ENCODE measurements at places on chromosomes 13 and 19. TPM values are rescaled to one million over a fixed set of nuclear protein-coding genes. Genes with fewer than 3 reads are reported as not detected.

CA11 gene
- total RNA-seq = 5.1 TPM

PDX1 gene
- total RNA-seq = not detected

KIR2DL4 gene
- not detected for total RNA-seq

KLF12 gene
- total RNA-seq = 10.7 TPM

VRK3 gene
- total RNA-seq = 27.3 TPM

FXYD7 gene
- not detected for total RNA-seq

ZNF737 gene
- 8.1 TPM for total RNA-seq

DNA sequence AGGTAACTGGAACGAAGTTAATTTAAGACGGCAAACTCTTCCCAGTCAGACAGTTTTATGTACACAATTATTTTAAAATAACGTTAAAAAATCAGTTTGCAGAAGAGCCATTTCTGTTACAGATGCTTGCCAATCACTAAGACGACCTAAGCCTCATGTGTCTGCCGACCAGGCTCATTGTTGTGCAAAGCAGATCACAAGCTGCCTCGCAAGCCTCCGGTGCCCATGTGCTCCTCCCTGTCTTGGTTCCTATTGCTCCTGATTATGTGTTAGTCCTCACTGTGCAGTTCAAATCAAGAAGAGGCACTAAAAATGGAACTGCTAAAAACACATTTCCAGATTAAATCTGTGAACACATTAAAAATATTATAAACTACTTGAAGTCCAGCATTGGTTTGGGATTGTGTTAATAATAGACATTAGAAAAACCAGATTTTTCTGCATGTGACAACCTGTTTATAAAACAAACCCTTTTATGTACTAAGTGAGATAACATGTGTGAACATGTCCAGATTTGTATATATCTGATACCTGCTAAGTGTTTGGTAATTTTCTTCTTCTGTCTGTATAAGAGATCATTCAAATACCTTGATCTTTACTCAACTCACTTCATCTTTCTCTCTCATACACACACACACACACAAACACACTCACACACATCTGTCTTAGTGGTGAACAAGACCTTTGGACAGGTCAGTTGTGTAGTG lies 81.9 kb upstream of the SLC15A1 start:
- no peak for DNase-seq

DNA sequence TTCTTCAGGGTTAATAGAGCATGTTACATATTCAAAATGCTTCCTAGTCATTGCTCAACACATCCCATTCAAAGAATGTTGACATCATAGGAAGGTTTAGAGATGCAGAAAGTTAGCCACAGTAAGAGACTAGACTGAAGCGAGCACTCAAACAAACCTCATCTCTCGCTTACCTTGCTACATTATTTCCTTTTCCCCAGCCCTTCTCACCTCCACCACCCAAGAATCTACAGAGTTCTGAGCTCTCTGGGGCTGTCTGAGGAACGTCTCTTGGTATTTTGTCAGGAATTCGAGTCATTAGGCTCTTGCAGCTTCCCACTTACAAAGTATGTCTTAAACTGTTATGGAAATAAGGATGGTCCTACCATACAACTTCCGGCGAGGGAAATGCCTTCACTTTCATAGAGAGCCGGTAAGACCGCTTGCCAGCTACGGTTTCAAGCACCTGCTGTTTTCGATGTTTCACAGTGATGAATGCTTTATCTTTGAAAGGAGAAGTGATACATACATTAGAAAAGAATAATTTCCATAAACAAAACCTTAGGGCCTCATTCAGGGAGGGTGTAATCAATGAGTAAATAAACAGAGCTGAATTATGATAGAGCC lies 65.1 kb downstream of the FLT1 start:
- DNase-seq = no peak

GRCh38 chr13:47628666-47629065 lies 372.4 kb downstream of the SUCLA2 start:
- DNase-seq = no peak

DNA sequence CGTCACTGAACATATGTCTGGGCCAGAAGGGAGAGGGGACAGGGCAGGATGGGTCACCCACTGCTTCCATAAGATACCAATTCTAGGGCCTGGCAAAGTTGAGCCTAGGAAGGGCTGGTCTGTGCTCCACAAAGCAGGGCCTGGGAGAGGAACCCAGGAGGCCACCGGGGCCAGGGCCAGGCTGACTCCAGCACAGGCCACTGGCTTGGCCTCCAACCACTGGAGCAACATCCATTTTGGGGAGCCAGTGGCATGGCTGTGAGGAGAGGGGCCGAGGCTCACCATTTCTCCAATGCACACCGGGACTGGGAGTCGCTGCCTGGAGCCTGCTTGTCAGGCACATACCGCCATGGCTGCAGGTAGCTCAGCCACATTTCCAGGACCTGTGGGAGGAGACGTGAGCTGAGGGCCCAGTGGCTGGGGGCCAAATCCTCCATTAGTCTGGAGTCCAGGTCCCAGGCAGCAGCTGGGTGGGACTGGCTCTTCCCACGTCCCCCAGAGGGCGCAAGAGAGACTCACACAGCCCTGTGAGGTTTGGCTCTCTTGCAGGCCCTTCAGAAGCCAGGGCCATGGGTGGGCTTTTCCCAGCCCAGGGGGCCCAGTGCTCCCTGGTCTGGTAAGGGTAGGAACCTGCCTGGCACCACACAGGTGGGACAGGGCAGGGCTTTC lies 27.7 kb downstream of the TUBA3C start:
- DNase-seq = peak; percentile 73

- no peak for DNase-seq
Observed at GRCh38 chr19:38679839-38680238, 32.4 kb downstream of the ACTN4 start.

GRCh38 chr19:57671124-57671895 lies 2.6 kb downstream of the ZSCAN4 start:
- DNase-seq = no peak

DNA sequence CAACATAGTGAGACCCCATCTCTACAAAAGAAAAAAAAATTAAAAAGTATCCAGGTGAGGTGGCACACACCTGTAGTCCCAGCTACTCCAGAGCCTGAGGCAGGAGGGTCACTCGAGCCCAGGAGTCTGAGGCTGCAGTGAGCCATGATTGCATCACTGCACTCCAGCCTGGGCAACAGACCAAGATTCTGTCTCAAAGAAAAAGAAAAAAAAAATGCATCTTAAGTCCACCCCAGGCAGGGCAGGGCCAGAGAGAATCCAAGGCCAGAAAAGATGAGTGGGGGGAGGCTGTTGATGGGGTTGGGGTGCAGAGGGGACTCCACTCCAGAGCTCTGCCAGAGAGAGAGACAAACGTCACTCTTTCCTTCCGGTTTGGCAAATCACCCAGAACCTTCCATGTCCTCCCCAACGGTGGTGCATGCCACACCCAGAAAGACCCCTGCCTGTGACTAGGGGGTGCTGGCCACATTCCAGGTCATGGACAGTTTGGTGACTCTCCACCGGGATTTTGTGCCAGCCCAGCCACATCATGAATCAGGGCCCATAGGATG lies 431 bp downstream of the FUT3 start:
- DNase-seq = peak; percentile 4

- DNase-seq = no peak
Observed at GRCh38 chr13:74367193-74367592, 233.0 kb upstream of the KLF12 start.

GRCh38 chr13:25406377-25406776 lies 34.6 kb downstream of the ATP8A2 start:
- peak; percentile 58 for DNase-seq

Data from SK-MEL-5 (cell line).